Retina (tissue), 1 donor: ENCODE measurements at places on chromosomes 3 and 15.
A peak's percentile ranks its signal among the peaks of the same experiment; 100 is the strongest.

- DNase-seq = no peak
Observed at GRCh38 chr3:77460326-77460725, 420.4 kb downstream of the ROBO2 start.

DNA sequence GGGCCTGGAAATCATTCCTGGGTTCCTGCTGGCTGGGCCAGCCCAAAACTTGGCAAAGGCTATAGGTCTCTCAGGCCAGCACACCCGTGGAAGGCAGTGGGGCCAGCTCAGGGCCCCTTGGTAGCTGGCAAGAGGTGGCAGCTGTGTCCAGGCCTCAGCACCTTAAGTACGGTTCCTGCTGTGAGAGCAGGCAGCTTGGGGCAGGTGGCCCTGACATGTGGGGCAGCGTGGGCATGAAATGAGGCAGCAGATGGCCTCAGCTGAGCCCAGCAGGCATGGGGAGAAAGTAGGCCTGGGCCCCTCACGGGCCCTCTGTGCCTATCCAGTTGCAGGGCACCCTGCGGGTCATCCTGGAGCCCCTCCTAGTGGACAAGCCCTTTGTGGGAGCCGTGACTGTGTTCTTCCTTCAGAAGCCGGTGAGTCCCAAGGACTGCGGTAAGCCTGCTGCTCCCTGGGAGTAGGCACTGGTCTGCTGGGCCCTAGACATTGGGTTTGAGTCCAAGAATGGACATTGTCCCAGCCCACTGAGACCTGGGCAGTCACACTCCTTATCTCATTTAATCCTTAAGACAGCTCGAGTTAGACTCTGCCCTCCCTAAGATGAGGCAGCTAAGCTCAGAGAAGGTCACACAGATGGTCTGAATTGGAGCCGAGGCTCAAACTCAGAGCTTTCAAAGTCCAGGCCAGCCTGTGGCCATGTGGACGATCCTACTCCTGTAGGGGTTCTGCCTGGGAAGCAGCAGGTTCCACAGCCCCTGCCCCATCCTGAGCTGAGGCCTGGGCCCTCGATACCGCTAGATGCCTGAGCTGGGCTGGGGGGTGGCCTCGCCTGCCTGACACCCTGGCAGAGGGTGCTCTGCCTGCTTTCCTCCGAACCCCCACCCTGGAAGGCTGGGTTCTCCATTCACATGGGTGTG, 25.5 kb downstream of the ESYT3 start:
- DNase-seq = no peak

GRCh38 chr15:40379853-40380252, 2.7 kb upstream of the KNSTRN start:
- no peak for DNase-seq

GRCh38 chr15:90482124-90483011, 47.4 kb upstream of the CRTC3 start:
- peak; percentile 50 for DNase-seq

GRCh38 chr15:26295336-26296085, 432.4 kb upstream of the ATP10A start:
- no peak for DNase-seq

DNA sequence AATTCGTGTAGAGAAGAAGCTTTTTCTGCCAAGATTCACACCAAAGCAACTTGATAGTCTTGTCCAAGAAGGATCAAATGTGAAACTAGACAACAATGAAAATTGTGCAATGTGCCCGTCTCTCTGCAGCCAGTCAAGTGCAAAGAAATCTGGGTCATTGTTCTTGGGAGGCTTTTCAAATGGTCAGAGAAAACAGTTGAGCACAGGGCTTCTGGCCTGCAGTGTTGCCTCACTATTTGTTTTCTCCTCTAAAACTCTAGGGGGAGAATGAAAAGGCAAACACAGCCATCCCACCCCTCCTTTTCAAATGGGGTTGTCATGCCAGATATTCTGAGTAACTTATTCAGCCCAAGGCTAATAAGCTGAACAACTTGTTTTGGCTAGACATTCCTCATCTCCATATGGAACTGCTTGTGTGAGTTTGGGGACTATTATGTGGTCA, 417.6 kb upstream of the CDIN1 start:
- no peak for DNase-seq

- no peak for DNase-seq
Observed at GRCh38 chr3:13976469-13976868, 96.6 kb upstream of the WNT7A start.

- no peak for DNase-seq
Observed at GRCh38 chr3:184011937-184012889, 5.5 kb downstream of the ABCC5 start.

DNA sequence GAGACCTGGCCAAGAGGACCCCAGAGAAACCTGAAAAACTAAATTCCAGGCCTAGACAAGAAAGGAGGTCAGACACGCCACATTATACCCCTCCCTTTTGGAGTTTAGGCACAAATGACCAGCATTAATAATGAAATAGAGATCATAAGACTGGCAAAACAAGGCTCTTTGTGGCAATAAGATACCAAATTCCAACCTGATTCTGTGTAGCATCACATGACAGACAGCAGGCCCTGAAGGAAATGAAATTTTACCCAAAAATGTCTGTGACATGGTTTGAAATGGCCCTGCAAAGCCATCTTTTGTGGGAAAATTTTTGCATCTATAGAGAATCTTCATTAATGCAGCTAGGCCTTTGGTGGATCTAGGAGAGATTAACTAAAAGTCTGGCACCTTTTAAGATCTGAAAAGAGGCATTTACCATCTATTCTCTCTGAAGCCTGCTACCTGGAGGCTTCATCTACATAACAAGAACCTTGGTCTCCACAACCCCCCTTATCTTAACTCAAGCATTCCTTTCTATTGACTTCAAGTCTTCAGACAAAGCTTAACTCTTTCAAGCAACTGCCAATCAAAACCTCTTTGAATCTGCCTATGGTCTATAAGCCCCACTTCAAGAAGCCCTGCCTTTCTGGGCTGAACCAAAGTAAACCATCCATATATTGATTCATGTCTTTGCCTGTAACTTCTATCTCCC, 8.0 kb downstream of the FAM174B start:
- no peak for DNase-seq

DNA sequence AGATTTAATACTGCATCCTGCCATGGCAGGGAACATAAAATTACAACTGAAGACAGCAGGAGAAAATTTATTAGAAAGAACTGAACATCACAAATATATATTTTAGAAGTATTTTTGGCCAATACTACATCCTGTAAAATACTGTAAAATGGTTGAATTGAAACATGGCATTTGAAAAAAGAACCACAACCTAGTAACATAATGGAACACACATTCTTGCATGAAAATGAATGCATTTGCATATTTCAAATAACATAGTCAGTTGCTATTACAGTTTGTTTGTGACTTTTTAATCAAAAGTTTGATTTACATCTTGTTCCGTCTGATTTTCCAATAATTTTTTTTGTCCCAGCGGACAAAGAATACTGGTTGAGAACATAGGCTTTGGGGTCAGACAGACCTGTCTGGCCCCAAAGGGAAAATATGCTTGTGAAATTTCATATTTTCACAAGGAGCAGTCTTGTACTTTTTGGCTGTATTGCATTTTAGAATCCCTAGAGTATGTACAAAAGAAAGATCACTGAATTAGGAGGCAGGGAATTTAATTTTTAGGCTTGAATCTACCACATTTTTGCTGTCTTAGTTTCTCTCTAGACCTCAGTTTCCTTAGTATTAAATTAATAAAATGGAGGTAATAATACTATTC, 268.8 kb downstream of the ADAMTSL3 start:
- no peak for DNase-seq

DNA sequence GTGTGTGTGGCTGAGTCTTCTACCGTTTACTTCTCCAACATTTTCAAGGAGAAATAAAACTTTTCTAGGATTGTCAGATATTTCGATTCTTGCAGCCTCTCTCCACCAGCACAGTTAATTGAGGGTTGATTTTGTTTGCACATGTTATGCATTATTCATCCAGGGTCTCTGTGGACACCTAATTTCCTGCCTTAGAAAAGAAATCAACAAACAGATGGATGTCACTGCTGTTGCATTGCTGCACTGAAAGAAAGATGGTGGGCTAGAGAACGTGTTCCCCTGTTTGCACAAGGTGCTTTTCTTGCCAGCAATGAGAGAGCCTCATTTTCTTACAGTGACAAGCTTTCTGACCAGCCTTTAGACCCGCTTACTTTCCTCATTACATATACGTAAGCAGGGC, 150.0 kb downstream of the CLSTN2 start:
- DNase-seq = no peak

- DNase-seq = peak; percentile 39
Observed at GRCh38 chr3:130539005-130539404, 22.0 kb downstream of the COL6A6 start.

GRCh38 chr3:13574083-13574797, 25.3 kb downstream of the FBLN2 start:
- DNase-seq = peak; percentile 71

GRCh38 chr3:4804161-4805058, 174.8 kb upstream of the BHLHE40 start:
- no peak for DNase-seq

GRCh38 chr15:52232327-52232726, 41.1 kb upstream of the GNB5 start:
- no peak for DNase-seq

GRCh38 chr3:6531153-6531552, 329.8 kb upstream of the GRM7 start:
- no peak for DNase-seq

GRCh38 chr3:63279005-63279841, 1.1 kb downstream of the SYNPR start:
- peak; percentile 84 for DNase-seq

DNA sequence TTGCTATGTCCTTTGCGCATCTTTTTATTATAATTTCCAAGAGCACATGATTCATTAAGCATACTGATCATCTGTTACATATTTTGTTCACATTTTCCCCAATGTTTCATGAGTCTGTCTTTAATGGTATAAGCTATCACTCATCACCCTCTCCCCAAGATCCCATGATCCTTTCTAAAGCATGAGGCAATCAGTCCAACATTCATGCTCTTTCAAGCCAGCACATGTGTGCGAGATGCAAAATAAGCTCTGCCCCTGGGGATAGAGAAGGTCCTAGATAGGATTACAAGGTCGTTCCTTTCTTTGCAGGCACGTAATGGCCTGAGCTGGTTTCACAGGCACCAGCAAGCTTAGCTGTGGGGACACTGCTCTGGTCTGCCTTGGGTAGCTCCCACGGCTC, 32.2 kb upstream of the B3GNT5 start:
- DNase-seq = no peak

- DNase-seq = no peak
Observed at GRCh38 chr15:36903922-36904556, 196.3 kb downstream of the MEIS2 start.

- no peak for DNase-seq
Observed at GRCh38 chr15:90087454-90088154, 14.7 kb downstream of the IDH2 start.

GRCh38 chr3:42739401-42740158, 33.5 kb downstream of the CCDC13 start:
- DNase-seq = no peak

GRCh38 chr3:52298149-52299098, 10.8 kb downstream of the GLYCTK start:
- peak; percentile 81 for DNase-seq

DNA sequence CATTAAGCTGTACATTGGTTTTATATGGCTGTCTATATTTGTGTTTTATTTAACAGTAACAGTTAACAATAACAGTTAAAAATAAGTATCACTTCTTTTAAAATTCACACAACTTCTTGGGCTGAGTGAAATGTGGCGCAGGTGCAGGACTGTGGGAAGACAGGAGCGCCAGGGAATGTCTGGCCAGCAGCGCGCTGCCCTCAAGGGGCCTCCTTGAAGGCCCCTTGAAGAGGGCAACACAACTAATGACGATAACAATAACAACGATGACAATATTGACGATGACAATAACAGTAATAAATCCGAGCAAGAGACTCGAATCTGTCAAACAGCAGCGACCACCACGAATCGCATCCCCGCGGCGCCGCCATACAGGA, 411 bp upstream of the PPP2R3A start:
- peak; percentile 85 for DNase-seq

GRCh38 chr3:171470714-171471227, 10.6 kb upstream of the TNIK start:
- no peak for DNase-seq

GRCh38 chr3:188034989-188035388, 119.0 kb upstream of the LPP start:
- no peak for DNase-seq

DNA sequence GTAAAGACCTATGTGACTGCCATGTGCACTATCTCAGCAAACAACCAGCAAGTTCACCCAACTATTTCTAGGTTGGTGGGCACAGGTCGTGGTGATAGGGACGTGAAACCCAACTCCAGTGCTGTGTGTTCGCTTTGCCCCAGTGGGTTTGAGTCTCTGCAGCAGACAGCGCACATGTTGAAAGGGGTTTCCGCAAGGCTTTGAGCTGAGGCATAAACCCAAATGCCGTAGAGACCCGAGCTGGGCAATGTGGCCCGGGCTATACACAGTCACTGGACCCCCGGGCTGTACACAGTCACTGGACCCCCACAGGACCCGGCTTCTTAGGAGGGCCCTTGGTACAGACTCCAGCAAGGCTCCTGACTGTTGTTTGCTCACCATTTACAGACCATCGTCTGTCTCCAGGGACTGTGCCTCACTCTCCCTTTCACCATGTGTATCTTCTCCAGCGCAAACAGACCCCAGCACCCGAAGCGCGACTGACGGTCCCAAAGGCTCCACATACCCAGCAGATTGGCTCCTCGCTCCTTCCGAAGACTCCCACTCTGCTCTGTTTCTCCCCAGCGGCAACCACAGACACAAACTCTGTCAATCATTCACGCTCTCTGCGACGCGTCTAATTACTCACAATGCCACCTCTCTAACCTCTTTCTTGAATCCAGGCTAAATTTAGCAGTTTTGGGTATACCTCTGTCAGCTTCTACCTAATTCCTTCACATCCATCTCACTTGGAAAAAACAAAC, 31.2 kb downstream of the PCSK6 start:
- DNase-seq = no peak

GRCh38 chr15:36495456-36495991, 83.9 kb upstream of the CDIN1 start:
- DNase-seq = peak; percentile 70

DNA sequence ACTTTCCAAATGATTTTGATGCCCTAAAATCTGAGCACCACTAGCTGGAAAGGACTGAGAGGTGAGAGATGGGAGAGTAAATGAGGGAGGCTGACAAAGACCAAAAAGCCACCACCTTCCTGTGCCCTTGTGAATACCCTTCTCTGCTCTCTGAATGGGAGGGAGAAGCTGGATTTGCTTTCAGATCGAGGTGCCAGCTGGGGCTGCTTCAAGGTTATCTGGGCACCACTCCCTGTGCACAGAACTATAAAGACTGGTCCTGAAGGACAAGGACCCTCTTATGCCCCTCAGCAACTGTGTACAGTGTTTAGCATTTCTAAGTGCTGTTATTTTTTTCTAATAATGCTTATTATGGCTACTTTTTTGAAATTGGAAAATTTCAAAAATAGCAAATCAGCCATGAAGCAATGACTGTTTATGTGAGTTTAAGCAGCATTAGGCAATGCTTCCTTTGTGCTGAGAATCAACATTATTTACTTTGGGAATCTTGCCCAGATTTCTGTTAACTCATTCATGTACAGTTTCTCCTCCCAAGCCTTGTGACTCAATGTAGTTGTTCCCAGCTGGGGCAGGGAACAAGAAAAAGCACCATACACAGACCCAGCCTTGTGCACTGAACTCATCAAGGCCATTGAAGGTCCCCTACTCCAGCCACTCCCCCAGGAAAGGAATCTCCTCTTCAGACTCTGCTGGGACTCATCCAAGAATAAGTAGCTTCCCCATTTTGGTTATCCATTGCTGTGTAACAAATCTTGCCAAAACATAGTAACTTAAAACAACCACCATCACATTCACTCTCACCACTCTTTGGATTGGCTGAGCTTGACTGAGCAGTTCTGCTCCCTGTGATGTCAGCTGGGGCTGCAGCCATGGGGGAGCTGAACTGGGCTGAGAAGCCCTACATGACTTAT, 37.3 kb upstream of the CDV3 start:
- no peak for DNase-seq

GRCh38 chr3:153897025-153897723, 224.0 kb upstream of the ARHGEF26 start:
- no peak for DNase-seq
